ENCODE measurements at places on chromosomes 3 and 15. TPM values are rescaled to one million over a fixed set of nuclear protein-coding genes. Genes with fewer than 3 reads are reported as not detected.

DNA sequence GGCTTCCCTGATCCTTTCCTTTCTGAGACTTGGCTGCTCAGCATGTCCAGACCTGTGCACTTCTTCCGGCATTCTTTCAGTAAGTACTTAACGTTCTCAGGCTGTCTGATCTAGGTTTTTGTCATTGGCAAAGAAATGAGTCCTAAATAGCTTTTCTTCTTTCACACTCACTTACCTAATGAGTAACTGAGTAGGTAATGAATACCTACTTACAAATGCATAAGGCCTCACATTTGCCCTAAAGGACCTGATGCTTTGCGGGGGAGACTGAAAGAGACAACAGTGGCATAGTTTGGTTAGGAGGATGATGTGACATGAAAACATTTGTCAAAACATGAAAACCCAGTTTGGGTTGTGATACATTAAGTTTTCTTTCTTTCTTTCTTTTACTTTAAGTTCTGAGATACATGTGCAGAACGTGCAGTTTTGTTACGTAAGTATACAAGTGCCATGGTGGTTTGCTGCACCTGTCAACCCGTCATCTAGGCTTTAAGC, 516.7 kb upstream of the CFAP20DC start:
- peak overlapping the region; percentile 82 for H3K27ac ChIP-seq
- no peaks in the 10 kb centered on the region for H3K36me3 ChIP-seq
- peaks cover 38% of the 10 kb centered on the region for H3K4me1 ChIP-seq
- H3K4me3 ChIP-seq, result no peak overlapping the region
- DNase-seq, result peak; percentile 81

DNA sequence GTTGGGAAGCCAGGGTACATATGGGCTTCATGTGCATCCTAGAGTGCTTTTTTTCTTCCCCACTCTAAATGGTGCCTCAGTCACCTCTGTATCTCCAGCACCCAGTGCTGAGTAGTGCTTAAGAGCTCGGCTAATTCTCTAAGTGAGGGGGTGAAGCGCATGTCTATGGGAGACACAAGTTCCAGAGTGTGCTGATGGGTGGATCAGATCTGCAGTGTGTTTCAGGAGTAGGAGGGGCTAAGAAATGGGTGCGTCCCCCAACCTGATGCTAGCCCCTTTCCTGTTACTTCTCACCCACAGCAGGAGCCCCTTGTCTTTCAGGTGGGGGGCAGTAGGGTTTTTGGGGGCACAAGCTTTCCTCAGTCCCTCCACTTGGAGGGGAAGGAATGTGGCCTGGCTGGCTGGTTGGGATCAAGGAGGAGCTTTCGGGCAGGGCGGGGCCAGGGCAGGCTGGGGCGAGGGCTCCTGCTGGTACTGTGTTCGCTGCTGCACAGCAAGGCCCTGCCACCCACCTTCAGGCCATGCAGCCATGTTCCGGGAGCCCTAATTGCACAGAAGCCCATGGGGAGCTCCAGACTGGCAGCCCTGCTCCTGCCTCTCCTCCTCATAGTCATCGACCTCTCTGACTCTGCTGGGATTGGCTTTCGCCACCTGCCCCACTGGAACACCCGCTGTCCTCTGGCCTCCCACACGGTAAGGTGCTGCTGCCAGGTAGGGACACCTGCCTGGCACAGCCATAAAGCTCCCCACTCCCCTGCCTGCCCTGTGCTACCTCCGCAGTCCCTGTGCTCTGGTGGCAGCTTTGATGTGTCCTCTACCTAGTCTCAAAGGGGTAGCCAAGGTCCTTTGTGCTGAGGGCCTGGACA, at the start of gene IL17RE:
IL17RE (plus strand) TSS at position 477 of the 866 bp plus-strand sequence; CDS start at position 562, 85 bp downstream.
- DNase-seq, result peak; percentile 39
- H3K27ac ChIP-seq, result peak within 1 kb of the TSS; percentile 80
- no peaks in the 10 kb centered on the region for H3K27me3 ChIP-seq
- peaks cover 5% of the 10 kb centered on the region for H3K36me3 ChIP-seq
- H3K4me1 ChIP-seq, result peaks cover 43% of the 10 kb centered on the region

GRCh38 chr3:113498221-113499005, 16.5 kb downstream of the SPICE1 start:
- no peak overlapping the region for H3K27ac ChIP-seq
- H3K36me3 ChIP-seq, result peaks cover 11% of the 10 kb centered on the region
- DNase-seq, result no peak
- H3K27me3 ChIP-seq, result no peaks in the 10 kb centered on the region

DNA sequence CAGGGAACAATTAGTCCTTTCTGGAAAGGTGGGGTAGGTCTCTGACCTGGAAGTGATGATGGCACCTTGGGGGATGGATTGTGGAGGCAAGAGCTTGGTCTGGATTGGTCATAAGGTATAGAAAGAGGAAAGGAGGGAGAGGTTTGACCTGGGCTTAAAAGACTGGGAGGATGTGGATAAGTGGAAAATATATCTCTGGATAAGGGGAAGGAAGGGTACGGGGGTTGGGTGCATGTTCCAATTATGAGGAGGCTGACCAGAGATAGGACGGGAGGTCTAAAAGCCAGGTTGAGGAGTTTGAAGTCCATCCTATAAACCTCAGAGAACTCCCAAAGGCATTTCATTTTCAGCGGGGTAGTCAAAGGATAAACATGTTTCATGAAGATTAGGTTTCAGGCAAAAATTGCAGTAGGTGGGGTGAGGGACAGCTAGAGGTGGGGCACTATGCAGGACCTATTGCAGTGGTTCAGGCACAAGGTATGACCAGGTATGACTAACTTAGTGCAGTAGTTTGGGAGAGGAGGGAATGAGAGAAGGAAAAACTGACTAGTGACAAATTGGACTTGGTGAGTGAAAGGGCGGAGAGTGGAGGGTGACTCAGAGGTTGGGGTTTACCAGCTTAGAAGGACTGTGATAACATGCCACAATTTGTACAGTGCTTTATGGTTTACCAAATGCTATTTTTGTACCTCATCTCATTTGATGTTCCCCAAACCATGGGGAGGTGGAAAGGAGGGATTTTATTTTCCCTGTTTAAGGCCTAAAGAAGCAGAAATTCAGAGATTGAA, 10.7 kb downstream of the PDE8A start:
- peaks cover 17% of the 10 kb centered on the region for H3K4me1 ChIP-seq
- H3K4me3 ChIP-seq, result no peak overlapping the region
- DNase-seq, result peak; percentile 77
- peak overlapping the region; percentile 26 for H3K27ac ChIP-seq
- no peaks in the 10 kb centered on the region for H3K36me3 ChIP-seq

DNA sequence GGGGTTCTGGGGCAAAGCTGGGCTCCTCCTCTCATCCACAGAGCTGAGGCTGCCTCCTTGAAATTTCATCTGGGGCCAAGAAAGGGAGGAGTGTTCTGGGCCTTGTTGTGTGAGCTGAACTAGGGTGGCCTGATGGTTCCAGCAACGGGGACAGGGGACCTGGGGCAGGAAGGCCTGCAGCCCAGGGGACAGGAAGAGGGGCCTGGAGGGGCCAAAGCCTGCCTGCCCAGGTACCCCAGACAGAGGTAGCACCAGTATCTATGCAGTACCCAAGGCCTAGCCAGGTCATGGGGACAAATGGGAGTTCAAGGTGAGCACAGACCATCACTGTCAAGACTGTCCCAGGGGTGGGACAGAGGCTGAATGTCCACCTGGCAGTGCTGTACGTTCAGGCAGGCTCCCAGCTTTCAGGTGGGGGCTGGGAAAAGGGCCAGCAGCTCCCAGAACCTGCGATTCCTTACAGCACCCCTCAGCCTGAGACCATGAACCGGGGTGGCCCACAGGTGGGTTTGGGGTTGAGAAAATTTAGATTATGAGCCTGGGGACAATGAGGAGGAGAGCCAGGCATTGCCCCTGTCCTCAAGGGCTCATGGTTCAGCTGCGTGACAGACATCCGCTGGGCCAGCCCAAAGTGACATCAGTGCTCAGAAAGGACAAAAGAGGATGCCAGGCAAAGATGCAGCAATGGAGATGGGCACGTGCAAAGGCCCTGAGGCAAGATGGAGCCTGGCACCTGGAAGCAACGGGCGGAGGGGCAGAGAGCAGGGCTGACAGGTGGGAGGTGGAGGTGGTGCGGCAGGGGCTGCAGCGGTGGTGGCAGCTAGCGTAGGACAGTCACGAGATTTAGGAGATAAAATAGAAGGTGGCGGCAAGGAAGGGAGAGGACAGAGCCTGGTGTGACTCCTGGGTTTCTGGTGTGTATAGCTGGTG, 28.0 kb downstream of the PSTPIP1 start:
- DNase-seq, result no peak
- no peaks in the 10 kb centered on the region for H3K27me3 ChIP-seq
- H3K4me3 ChIP-seq, result no peak overlapping the region
- peaks cover 9% of the 10 kb centered on the region for H3K4me1 ChIP-seq
- H3K27ac ChIP-seq, result no peak overlapping the region

GRCh38 chr3:58333206-58334012, 717 bp downstream of the PXK start:
- H3K4me3 ChIP-seq, result peak overlapping the region; percentile 78
- H3K4me1 ChIP-seq, result peaks cover 22% of the 10 kb centered on the region
- DNase-seq, result peak; percentile 32
- peak overlapping the region; percentile 93 for H3K27ac ChIP-seq
- H3K27me3 ChIP-seq, result no peaks in the 10 kb centered on the region

DNA sequence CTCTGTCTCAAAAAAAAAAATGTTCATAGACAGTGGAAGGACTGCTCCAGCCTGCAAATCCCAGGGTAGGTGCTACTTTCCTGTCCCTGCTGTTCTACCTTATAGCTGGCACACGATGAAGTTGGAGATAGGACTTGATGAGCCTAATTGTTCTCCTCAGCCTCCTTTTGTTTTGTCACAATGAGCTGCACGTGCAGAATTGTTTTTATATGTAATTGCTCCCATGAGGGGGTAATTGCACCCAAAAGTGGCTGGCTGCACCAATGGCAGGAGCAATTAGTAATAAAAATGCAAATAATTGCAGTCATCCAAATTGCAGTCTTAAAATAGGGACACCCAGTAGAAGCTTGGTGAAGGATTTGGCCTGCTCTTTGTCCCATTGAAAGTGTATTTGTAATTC, 63.0 kb upstream of the PFN2 start:
- H3K4me3 ChIP-seq, result no peak overlapping the region
- no peaks in the 10 kb centered on the region for H3K36me3 ChIP-seq
- no peaks in the 10 kb centered on the region for H3K4me1 ChIP-seq
- DNase-seq, result no peak
- no peaks in the 10 kb centered on the region for H3K27me3 ChIP-seq

GRCh38 chr3:115160295-115160694, 13.2 kb upstream of the ZBTB20 start:
- H3K36me3 ChIP-seq, result no peaks in the 10 kb centered on the region
- no peak overlapping the region for H3K4me3 ChIP-seq
- no peaks in the 10 kb centered on the region for H3K4me1 ChIP-seq
- no peak overlapping the region for H3K27ac ChIP-seq
- DNase-seq, result no peak

ROBO2 gene
- total RNA-seq, result not detected

PGBD4 gene
- 2.6 TPM for total RNA-seq

- DNase-seq, result no peak
- H3K4me1 ChIP-seq, result peaks cover 15% of the 10 kb centered on the region
- no peaks in the 10 kb centered on the region for H3K36me3 ChIP-seq
- H3K27ac ChIP-seq, result no peak overlapping the region
- no peaks in the 10 kb centered on the region for H3K27me3 ChIP-seq
Measured at GRCh38 chr15:96314963-96315362, 15.5 kb upstream of the NR2F2 start.

- H3K27ac ChIP-seq, result no peak overlapping the region
- peaks cover 13% of the 10 kb centered on the region for H3K36me3 ChIP-seq
- no peak for DNase-seq
- peaks cover 10% of the 10 kb centered on the region for H3K4me1 ChIP-seq
- H3K4me3 ChIP-seq, result no peak overlapping the region
- H3K27me3 ChIP-seq, result no peaks in the 10 kb centered on the region
Measured at GRCh38 chr3:127699416-127700300, 26.9 kb downstream of the ABTB1 start.

DNA sequence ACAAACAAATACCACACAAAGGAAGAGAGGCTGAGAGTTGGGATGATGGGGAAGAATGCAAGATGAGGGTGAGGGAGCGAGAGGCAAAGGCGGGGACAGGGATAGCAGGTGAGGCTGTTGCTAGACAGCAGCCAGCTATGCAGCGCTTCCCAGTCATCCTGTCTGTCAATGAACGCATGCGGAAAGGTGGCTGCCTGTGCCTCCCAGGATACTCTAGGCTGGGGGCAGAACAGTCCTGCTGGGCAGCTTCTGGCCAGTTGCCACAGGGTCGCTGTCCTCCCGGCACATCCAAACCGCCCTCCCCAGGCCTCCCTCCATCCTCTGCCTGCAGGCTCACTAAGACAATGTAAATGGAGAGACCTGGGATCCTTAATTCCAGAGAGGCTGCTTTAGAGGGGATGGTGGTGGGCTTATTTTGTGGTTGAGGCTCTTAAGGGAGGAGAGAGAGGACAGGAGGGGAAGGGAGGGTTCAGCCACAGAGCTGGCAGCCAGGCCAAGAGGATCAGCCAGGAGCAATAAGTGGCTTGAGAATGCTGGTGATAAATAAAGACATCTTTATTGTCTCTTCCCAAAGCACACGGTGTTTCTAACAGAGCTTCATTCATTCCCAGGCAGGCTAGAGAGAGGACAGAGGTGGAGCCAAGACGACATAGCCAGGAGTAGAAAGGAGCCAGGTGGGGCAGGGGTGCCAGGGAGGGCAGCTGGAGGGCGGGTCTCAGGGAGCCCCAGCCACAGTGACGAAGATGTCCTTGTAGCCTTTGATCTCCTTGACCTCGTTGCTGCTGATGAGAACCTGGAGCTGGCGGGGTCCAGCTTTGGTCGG, 9.2 kb upstream of the TGM5 start:
- H3K4me1 ChIP-seq, result peaks cover 6% of the 10 kb centered on the region
- H3K27me3 ChIP-seq, result peaks cover 32% of the 10 kb centered on the region
- no peak overlapping the region for H3K4me3 ChIP-seq
- H3K36me3 ChIP-seq, result no peaks in the 10 kb centered on the region

- peaks cover 55% of the 10 kb centered on the region for H3K4me1 ChIP-seq
- H3K36me3 ChIP-seq, result peaks cover 5% of the 10 kb centered on the region
- no peaks in the 10 kb centered on the region for H3K27me3 ChIP-seq
- DNase-seq, result peak; percentile 77
- peak overlapping the region; percentile 52 for H3K27ac ChIP-seq
- peak overlapping the region; percentile 39 for H3K4me3 ChIP-seq
Measured at GRCh38 chr3:133944181-133944580, 48.5 kb upstream of the RAB6B start.

DNA sequence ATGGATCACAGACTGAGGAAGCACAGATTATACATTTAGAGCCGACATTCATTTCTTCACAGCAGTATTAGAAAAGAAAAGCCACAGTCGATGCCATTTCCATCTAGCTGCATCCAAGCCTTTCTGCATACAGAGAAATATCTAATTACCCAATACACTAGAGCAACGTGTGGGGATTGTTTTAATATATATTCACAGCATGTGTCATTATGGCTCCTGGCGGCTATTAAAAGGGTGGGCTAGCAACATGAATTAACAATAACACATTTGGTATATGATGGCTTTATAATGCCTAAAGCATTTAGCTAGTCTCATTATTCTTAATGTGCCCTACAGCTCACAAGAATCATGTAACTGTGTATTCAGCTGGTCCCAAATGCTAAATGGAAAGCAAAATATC, 1030.5 kb downstream of the FHIT start:
- H3K27ac ChIP-seq, result no peak overlapping the region
- H3K4me3 ChIP-seq, result no peak overlapping the region
- no peak for DNase-seq
- H3K36me3 ChIP-seq, result no peaks in the 10 kb centered on the region
- no peaks in the 10 kb centered on the region for H3K27me3 ChIP-seq
